ENCODE measurements at places on chromosomes 3 and 15.

GRCh38 chr15:38263251-38263650, 10.6 kb downstream of the SPRED1 start:
- no peak for DNase-seq

DNA sequence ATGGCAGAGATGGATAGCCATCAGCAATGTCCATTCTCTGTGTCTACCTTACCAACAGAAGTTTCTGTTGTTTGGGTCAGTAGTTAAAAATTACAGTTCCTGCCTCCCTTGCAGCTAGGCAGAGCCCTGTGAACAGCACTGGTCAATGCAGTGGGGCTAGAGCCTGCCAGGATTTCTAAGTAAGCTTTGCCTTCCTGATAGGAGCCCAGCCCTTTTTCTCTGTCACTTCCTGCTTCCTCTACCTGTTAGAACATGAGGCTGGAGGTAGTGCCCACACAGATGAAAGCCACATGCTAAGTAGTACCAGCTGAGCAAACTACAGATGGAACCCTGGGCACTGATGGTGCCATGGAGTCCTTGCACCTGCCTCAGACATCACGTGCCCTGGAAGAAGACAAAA, 45.0 kb downstream of the MGLL start:
- no peak for DNase-seq

DNA sequence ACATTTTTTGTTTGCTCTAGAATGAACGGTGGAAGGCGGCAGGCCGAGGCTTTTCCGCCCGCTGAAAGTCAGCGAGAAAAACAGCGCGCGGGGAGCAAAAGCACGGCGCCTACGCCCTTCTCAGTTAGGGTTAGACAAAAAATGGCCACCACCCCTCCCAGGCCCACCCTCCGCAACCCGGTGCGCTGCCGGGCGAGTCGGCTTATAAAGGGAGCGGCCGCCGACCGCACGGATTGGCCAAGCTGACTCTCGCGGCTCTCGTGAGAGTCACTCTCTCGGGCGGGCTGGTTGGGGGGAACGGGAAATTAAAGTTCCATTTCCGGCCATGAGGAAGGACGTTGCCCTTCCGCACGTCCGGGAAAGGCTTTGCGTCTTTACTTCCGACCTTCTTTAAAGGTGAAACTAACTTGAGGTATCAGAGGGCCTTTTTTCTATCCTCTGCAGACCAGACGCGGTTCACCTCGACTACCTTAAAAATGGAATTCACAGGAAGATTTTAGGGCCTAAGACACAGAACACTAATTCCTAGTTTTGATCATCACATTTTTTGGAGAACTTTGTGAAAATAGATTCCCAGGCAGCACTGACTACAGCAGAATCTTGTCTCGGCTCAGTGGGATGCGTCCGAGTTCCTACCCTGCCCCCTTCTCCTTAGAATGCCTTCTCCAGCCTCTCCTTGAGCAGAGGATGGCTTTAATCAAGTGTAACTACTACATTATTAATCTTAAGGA, at the start of gene TERC:
Gene TERC, minus strand, starts transcription at position 179 of the 731 bp plus-strand sequence.
- peak; percentile 95 for DNase-seq

DNA sequence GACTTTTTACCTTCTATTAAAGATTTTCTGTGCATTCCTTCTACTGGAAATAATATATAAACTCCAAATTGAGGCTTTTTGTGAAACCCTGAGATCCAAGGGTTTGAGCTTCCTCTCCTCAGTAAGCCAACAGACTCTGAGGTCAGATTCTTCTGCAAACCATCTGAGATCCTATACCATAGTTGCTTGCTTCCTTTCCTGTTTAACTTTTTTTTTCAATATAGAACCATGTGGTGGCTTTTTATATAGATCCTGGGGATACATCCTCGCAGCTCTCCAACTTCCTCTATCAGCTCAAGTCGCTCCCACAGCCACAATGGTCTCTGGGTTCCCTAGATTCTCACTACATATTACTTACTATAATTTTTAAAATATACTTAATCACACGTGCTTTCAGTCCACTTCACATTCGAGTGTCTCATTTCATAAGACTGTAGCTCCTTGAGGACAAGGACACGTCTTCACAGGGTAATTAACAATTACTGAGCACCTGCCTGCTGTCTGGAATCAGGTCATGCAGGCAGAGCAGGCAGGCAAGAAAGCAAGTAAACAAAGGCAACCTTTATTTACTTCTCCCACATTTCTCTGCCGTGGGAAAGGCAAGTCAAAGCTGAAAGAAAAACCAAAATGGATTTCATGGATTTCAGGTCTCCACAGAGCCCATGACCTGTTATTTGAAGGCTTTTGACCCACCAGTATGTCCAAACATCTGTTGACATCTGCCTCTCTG, 941.5 kb downstream of the FHIT start:
- no peak for DNase-seq

DNA sequence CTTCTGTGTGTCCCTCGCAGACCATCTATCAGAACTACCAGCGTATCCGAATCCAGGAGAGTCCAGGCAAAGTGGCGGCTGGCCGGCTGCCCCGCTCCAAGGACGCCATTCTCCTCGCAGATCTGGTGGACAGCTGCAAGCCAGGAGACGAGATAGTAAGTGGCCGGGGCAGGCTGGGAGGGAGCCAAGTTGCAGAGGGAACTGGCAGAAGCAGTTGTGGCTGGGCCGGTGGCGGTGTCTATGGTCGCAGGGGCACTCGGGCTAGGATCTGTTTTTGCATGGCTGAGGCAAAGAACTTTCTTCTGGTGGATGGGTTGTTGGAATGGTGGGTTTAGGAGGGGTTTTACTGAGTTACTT, 10.1 kb downstream of the MCM2 start:
- no peak for DNase-seq

DNA sequence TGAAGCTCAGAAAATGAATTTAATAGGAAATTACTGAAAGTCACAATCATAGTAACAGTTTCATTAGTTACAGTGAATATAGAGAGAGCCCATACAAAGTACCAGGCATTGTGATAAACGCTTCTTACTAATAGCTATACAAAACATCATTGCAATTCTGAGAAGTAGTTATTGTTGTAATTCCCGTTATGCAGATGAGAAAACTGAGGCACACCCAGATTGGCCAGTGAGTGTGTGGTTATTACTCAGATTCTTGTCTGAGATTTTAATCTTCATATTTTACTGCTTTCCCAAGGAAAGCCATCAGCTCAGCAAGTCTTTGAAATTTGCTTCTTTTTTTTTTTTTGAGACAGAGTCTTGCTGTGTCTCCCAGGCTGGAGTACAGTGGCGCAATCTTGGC, 14.3 kb downstream of the FLNB start:
- no peak for DNase-seq

DNA sequence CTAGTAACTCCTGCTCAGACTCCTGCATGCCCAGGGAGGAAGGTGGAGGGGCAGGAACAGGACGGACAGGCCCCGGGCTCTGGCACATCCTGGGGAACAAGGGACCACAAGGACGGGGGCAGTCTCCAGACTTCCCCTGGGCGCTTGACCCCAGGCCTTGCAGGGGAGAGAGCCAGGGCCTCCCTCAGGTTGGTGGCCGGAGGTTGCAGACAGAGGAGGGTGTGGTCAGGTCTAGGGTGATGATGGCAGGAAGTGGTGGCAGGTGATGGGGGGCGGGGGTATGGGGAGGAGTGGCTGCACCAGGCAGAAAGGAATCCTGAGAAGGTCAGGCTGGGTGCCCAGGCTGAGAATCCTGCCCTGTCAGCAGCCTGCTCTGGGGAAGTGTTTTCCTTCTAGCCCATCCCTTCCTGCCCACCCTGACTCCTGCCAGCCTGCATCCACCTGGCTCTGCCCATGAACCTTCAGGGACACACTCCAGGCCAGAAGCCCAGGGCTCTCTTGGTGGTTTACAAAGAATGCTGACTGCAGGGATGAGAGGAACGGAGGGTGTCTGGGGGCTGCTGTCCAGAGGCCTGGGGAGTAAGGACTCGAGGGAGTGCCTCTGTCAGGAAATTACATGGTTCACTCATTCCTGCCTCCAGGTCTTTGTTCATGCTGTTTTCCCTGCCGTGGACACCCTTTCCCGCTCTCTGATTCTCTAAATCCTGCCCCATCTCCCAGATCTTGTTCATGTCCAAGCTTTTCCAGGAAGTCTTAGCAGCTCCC, 15.8 kb downstream of the LOXL1 start:
- DNase-seq: no peak

GRCh38 chr3:154758109-154758868, 321.8 kb upstream of the MME start:
- DNase-seq: peak; percentile 53

GRCh38 chr15:97648728-97649127, 311.8 kb upstream of the ARRDC4 start:
- DNase-seq: no peak

DNA sequence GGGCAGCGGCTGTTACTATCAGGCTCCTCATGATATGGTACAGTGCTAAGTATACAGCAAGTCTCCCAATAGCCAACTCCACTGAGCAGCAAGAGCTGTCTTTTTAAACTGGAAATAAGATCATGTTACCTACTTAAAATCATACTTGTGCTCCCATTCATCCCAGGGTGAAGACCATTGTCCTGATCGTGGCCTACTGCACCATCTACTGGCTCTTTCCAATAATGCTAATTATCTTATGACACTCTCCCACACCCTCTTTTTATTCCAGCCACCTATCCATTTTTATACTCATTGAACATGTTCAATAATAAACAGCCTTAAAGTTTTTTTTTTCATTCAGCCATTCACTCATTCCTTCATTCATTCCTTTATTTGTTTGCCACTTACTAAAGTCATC, 117.7 kb downstream of the GBE1 start:
- peak; percentile 72 for DNase-seq

GRCh38 chr3:179801856-179802255, 149.0 kb downstream of the USP13 start:
- DNase-seq: no peak

- peak; percentile 89 for DNase-seq
Observed at GRCh38 chr3:196073255-196073753, 8.6 kb downstream of the TFRC start.

Measured in cerebellar cortex (tissue), 1 donor.